ENCODE measurements at places on chromosomes 6 and 20.
A peak's percentile ranks its signal among the peaks of the same experiment; 100 is the strongest.

DNA sequence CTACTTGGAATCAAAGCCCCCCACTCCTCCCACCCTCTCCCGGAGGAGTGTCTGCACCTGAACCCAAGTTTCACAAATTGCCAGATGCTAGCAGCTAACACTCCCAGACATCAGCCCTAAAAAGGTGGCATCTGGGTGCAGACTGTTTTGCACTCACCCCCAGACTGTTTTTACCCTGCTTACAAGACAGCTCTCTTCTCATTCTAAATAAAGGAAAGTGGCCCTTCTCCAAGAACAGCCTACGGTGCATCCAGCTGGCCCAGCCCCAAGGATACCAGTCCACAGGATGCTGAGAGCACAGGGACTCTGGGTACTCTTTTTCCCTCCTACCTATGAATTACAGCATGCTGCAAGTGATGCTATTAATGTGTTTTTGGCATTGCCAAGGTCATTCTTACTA lies 842.0 kb upstream of the FLRT3 start:
- DNase-seq = no peak

DNA sequence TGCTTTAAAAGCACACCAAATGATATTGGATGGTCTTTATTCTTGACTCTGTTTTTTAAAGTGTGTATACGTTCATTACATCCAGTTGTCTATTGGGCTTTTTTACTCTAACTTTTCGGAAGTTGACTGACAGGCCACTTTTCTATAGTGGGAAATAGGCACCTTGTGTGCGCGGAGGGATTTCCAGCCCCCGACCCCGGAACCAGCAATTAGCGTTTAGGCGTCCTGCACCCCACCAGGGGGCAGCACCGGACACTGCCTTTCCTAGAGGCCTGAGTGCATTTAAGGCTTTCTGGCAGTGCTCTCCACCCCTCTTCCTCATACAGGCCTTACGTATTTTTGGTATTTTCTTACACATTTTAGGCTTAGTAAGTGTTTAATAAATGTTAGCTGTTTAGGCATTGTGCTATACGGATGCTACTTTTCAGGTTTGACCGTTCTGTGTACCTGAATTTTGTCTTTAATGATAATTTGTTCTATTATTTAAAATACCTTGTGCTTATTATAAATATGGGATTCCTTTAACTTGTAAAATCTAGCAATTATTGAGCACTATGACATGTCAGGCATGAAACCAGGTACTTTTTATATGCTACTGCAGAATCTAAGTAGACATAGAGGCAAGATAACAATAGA lies 231.8 kb downstream of the BCKDHB start:
- DNase-seq = peak; percentile 16

- no peak for DNase-seq
These were observed 54.1 kb downstream of the ATXN1 start for GRCh38 chr6:16706911-16707783.

GRCh38 chr6:158313989-158314388 lies 1.7 kb downstream of the TULP4 start:
- no peak for DNase-seq

DNA sequence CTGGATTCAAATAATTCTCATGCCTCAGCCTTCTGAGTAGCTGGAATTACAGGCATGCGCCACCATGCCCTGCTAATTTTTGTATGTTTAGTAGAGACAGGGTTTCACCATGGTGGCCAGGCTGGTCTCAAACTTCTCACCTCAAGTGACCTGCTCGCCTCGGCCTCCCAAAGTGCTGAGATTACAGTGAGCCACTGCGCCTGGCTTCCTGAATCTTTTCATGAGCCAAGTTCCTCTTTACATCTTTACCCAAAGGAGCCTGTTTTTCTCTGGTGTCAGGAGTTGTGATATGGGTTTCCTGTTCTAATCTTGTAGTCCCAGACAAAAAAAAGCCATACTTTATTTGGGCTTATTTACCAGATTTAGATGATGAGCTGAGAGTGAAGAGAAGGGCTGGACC lies 34.4 kb downstream of the PCNA start:
- no peak for DNase-seq

DNA sequence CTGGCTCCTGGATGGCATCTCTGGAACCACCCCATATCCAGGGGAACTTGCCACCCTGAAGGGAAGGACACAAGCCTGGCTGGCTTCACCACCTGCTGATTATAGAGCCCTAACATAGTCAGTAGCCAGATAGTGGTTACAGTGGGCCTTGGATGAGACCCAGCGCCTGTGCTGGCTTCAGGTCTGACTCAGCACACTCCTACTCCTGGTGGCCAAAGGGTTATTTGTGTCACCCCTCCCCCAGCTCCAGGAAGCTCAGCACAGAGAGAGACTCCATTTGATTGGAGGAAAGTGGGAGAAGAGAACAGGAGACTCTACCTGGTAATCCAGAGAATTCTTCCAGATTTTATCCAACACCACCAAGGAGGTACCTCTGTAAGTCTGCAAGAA lies 12.8 kb downstream of the SNX14 start:
- no peak for DNase-seq

GRCh38 chr6:43770372-43771209 lies 580 bp downstream of the VEGFA start:
- DNase-seq = peak; percentile 69

DNA sequence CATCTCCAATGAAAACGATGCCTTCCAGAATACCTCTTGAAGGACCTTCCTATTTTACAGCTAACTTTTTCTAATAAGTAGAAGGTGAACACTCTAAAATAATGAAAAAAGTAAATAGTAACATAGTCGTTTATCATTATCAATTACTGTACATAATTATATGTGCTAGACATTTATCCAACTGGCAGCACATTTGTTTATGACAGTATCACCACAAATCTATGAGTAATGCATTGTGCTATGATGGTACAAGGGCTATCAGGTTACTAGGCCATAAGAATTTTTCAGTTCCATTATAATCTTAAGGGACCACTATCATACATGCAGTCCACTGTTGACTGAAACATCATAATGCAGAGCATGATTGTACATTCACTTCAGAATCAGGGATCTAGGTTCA lies 68.4 kb downstream of the ATG5 start:
- DNase-seq = peak; percentile 28

- no peak for DNase-seq
These were observed 173.6 kb downstream of the CDC5L start for GRCh38 chr6:44561060-44561623.

DNA sequence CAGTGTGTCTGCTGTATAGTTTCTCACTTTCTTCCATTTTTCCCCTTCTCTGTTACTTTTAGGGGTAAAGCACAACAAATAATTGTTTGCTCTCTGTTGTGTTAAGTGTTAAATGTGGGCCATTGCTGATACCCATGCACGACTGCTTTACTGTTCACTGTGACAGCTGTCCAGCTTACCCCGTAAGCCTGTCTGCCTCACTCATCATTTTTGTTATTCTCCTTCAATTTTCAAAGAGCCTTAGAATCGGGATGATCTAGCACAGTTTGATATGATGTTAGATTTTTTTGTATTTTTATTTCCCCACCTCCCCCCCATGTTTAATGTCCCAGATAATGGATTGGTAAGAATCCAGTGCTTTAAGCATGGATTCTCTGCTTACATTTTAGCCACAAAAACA lies 41.2 kb upstream of the MLIP start:
- no peak for DNase-seq

DNA sequence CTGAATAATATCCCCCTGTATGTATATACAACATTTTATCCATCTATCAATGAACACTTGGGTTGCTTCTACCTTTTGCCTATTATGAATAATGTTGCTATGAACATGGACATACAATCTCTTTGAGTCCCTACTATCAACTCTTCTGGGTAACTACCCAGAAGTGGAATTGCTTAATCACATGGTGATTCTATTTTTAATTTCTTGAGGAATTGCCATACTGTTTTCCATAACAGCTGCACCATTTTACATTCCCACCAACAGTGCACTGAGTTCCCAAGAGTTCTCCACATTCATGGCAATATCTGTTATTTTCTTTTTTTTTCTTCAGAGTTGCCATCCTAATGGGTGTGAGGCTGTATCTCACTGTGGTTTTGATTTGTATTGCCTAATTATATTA lies 88.3 kb downstream of the ZHX3 start:
- DNase-seq = no peak

DNA sequence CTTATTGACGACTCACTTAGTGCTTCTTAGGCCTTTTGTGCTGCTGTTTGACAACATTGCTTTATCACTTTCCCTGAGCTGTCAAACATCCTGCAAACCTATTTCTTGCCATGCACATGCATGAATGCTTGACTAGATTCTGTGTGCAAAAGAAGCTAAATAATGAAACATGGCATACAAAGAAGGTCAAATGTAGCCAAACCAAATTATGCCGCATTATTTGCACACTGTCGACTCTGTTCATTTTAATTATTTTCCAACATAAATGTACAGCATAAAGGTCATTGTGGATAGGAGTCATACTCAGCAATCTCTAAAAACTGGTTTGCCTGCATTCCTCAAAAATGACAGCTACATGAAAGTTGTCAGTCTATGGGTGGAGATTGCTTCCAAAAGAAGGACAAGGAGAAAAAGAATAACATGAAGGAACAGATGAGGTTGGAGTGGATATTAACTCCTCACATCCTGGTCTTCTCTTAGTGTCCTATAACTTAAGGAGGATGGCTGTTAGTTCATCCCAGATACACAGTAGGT lies 123.1 kb upstream of the STXBP5 start:
- no peak for DNase-seq

DNA sequence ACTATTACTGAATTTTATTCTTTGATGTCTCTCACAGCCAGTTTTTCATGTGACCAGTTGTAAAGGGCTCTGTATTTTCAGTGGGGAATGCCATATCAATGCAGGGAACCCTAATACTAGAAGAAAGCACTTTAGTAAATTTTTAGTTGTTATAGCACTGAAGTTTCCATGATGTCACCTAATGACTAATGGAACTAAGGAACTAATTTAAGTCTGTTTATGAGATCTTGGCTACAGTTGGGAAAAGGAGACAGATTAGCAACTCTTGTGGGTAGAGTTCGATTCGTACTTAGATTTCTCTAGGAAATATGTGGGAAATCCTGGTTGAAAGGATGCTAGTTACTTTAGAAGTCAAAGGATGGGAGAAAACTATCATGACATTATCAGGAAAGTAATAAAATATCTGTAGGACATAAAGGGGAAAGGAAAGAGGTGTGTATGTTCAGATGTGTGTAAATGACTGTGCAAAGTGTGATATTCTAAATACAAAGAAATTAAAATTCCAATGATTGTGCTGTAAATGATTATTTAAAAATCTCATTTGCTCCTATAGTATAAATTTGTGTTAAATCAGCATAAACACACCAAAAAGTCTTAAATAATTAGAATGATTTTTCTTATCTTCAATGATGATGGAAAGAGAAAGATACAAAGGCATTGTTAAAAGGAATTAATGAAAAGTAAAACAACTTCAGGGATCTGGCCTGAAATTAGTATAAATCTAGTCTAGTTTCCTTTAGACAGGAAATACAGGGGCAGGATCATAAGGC lies 103.4 kb downstream of the LRRC1 start:
- DNase-seq = peak; percentile 38

DNA sequence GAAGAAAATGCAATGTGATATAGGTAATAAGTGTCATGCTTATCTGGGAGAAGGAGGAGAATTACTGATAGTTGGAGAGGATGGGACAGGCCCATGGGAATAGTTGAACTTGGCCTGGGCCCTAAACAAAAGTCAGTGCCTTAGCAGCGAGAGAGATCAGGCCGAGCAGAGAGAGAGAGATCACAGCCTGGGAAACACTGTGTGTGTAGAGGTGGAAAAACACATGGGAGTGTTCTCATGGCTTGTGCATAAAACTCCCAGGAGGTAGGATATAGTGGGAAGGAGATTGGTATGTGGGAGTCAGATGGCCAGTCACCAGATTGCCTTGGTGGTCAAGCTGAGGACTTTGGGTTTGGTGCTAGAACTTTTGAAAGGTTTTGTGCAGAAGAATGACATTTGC lies 47.6 kb downstream of the FIG4 start:
- DNase-seq = no peak

DNA sequence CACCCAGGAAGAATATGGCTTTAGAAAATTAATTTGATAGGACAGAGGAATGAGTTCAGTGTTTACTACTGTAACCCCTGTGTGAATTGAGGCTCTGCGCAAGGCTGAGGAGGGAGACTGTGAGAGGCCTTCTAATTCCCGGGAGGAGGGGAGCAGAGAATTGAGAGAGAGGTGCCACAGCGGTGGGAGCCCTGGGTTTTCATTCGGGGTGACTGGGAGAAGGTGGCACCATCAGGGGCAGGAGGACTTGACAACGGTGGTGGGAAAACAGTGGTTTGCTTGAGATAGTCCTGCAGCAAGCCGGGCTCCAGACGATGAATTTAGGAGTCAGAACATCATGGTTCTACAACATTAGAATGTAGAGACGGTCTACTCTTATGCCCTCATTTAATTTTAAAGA lies 9.2 kb downstream of the DUSP22 start:
- no peak for DNase-seq

DNA sequence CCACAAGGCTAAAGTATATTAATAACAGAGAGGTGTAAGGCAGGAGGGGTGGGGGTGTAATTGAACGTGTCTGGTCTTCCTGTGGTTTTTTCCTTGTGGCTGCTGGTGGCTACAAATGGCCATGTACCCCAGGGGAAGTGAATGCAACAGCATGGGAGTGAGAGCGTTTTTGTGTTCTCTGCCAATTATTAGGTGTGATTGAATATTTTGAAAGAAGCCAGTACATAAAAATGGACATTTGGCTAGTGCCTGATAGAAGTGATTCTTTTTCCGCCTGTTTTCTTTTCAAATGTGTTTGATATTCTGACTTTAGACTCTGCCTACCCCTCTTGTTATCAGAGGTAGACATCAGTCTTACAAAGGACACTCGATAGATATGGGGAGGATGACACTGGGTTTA lies 141.3 kb downstream of the PRL start:
- no peak for DNase-seq

GRCh38 chr6:16821834-16822264 lies 60.6 kb upstream of the ATXN1 start:
- DNase-seq = no peak

DNA sequence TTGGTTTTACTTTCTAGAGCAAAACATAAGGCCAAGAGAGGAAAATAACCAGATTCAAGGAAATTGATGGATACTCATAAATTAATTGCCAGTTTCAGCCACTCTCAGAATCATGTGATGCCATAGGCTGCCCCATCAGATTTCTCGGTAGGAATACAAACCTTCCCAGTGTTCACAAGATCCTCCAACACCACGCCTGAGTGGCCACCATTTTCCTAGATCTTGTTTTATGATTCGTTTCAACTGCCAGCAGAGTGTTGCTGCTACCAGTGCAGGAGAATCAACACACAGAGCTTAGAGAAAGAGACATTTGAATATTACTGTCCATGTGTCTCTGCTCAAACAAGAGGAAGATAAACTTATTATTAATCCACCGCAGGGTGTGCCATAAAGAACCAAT lies 434.2 kb upstream of the CDH4 start:
- DNase-seq = no peak
